LoVo (cell line): ENCODE measurements at places on chromosomes 7 and 10.
A peak's percentile ranks its signal among the peaks of the same experiment; 100 is the strongest.

- DNase-seq: no peak
These were observed 126.3 kb downstream of the CACNA2D1 start for GRCh38 chr7:82317257-82317721.

GRCh38 chr10:95309958-95310357 is 19.2 kb upstream of the PDLIM1 start:
- DNase-seq: no peak

GRCh38 chr10:1488970-1489548 is 248.3 kb downstream of the ADARB2 start:
- no peak for DNase-seq

GRCh38 chr7:88111954-88112471 is 107.8 kb downstream of the SRI start:
- no peak for DNase-seq

- no peak for DNase-seq
These were observed 541.6 kb upstream of the FZD8 start for GRCh38 chr10:36183726-36184125.

- DNase-seq: no peak
These were observed 5.4 kb upstream of the HERPUD2 start for GRCh38 chr7:35700333-35700732.

DNA sequence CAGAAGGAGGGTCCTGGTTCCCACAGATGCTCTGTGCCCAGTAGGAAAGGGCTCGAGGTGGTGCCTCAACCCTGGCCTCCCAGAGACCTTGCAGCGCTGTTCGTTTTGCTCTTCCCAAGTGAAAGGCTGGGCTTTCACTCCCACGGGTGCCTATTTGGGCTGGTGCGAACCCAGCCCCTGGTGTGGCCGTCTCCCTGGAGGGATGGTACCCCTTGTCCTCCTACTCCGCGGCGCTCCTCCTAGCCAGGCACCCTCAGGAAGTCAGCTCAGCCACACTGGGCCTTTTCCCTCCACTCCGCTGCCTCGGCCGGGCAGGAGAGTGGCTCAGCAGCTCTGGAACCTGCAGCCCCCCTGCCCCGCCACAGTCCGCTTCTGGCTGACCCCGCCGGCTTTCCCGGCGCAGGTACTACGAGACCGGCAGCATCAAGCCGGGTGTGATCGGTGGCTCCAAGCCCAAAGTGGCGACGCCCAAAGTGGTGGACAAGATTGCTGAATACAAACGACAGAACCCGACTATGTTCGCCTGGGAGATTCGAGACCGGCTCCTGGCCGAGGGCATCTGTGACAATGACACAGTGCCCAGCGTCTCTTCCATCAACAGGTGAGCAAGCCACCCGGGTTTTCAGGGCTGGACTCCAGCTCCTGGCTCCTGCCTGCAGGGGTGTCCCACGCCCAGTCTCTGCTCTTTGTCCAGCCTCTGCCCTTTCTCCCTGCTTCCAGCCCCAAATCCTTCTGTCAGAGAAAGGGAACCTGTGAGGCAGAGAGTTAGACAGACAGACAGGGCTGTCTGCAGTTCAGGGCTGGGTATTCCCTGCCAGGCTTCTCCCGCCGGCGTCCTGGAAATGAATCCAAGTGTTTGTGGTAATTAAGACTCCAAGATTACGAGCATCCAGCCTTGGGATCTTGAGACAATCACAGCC is 5.2 kb downstream of the PAX2 start:
- DNase-seq: no peak

- DNase-seq: no peak
These were observed 115.3 kb downstream of the PTPN20 start for GRCh38 chr10:47026301-47027107.

DNA sequence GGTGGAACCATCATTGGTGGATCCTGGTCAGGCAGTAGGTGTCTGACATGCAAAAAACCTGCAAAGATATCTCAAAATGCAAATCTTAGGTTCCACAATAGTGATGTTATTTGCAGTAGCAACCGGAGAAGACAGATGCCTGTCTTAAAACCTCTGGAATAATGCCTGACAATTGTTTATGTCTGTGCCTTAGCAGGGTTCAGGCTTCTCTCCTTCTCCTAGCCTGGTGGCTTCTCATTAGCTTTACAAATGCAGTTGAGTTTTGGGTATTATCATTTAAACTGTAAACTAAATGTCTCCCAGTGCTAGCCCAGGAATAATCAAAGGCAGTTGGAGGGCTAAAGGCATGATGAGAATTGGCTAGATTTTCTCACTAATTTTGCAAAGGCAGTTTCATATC is 146.3 kb upstream of the NRG3 start:
- DNase-seq: no peak

DNA sequence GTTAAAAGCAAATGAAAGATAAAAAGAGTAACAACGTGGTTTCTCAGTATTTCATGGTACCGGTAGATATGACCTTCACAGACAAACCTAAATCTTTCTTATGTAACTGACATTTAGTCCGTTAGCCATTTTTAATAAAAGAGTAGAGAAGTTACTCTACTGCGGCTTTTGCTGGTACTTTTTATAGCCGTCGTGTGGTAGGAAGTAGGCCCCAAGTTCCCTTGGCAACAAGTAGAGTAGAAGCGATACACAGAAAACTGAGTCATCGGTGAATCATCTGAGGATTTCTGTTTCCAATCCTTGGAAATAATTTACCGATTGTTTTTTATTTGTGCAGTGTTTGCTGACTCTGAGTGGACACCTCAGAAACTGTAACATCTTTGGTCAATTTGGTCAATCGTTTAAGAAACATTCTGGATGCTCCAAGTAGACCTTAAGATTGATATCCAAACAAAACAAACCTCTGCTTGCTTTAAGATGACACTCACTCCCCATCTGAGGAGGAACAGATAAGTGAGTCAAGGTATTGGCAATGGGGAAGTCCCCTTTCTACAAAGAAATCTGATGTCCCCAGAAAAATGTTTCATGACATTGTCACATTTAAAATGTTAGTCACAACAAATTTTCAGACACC is 63.9 kb upstream of the AHR start:
- peak; percentile 93 for DNase-seq
